ENCODE measurements at places on chromosomes 16 and 17.
A peak's percentile ranks its signal among the peaks of the same experiment; 100 is the strongest.

GRCh38 chr17:50539762-50540559, 7.0 kb upstream of the SPATA20 start:
- DNase-seq, result no peak

GRCh38 chr16:81625544-81626153, 153.4 kb upstream of the PLCG2 start:
- DNase-seq, result no peak

DNA sequence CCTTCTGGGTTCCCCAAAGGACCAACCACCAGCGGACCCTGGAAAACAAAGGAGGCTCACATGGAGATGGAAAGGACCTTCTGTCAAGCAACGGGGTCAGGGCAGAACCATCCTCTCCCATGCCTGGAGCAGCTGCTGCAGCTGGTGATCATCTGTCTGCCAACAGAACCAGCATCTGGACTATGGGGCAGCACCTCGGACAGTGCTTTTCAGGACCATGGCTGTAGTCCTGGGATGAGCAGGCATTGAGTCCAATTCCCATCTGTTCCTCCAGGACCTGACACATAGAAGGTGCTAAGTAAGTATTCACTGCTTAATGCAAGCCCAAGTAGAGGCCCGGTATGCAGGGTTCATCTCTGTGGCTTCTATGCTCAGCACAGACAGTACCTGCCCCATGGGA, 304.7 kb downstream of the XYLT1 start:
- DNase-seq, result peak; percentile 5

- DNase-seq, result no peak
Observed at GRCh38 chr17:80005360-80006338, 30.0 kb downstream of the TBC1D16 start.

DNA sequence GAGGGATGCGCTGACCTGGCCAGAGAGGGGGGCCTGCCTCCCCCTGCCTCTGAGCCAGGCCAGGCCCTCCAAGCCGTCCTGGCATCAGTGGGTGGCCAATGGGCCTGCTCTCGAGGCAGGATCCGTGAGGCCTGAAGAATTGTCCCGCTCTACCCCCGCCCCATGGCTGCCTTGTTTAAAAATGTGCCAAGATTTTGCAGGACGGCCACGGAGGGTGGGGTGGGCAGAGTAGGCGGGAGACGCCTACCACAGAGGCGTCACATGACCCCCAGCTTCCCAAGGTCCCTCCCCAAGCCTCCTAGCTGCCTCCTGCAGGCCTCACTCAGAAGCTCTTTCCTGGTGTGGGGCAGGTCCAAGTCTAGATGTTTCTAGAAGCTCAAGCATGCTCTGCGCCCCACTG, 69.5 kb downstream of the ENGASE start:
- DNase-seq, result no peak

GRCh38 chr16:89920723-89921122, 2.1 kb downstream of the MC1R start:
- peak; percentile 72 for DNase-seq

DNA sequence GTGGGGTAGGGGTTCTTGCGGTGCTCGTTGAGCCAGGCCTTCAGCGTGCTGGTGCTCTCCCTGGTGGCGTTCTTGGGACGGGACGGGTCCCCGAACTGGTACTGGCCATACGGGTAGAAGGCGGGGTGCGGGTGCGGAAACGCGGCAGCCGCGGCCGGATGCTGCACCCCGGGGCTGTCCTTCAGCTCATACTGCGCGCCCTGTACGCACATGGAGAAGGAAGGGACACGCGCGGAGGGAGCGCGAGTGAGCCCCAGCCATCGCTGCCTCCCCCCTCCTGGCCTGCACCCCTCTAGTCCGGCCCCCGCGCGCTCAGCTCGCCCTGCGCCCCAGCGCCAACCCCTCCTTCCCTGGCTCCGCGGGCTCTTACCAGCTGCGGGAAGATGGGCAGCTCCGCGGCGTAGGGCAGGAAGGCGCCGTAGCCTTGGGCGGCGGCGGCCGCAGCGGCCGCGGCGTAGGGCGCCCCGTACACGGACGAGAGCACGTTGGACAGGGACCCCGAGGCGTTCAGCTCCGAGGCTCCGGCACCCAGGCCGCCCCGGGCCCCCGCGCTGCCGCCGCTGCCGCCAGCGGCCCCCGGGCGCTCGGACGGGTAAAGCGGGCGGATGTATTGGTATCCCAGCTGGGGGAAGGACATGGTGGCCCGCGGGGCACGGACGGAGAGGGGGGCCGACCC, 1.0 kb downstream of the IRX3 start:
- peak; percentile 39 for DNase-seq
